ENCODE measurements at places on chromosomes 1 and 21. TPM values are rescaled to one million over a fixed set of nuclear protein-coding genes. Genes with fewer than 3 reads are reported as not detected.

- DNase-seq = no peak
Measured at GRCh38 chr1:189726806-189727205, 750.9 kb downstream of the BRINP3 start.

DNA sequence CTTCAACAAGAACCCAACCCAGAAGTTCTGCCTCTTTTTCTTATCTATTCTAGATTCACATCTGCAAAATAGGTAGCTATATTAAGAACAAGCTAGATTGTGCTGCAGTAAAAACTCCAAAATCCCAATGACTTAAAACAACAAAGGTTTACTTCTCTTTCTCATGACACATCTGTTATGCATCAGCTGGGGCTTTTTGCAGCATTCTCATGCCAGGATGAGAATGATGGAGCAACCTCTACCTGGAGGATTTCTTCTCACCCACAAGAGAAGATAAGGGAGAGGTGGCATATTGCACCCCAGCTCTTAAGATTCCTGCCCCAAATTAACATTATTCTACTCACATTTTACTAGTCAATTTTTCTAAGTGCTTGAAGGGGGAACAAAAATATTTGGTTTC is 152.3 kb upstream of the SPAG17 start:
- no peak for DNase-seq

Gene GBP4
- total RNA-seq = 22.2 TPM

DNA sequence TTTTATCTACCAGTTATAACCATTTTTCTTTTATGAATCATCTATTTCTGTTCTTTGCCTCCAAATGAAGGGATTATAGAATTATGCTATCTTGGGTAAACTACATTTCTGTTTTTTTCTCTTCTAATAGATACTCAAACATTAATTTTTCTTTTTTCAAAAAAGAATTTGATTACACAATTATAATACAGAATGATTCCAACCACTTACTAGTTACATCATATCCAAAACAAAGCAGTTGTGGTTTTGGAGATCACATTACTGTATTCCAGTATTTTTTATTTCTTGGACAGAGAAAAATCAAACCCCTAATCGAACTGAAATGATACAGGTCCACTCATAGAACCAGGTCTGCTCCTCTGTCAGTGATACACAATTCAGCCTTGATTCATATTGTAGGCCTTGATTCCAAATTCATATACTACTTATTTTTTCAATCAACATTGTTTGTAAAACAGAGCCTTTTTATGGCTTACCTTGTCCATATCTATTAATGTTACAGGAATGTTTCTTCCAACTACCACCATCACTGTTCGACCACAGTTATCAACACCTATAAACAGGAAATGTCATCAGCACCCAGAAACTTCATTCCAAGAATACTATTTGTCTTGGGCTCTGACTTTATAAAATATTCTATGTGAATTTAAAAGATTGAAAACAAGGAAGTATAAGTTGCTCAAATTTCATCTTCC is 43.2 kb downstream of the GDAP2 start:
- peak; percentile 80 for DNase-seq

DNA sequence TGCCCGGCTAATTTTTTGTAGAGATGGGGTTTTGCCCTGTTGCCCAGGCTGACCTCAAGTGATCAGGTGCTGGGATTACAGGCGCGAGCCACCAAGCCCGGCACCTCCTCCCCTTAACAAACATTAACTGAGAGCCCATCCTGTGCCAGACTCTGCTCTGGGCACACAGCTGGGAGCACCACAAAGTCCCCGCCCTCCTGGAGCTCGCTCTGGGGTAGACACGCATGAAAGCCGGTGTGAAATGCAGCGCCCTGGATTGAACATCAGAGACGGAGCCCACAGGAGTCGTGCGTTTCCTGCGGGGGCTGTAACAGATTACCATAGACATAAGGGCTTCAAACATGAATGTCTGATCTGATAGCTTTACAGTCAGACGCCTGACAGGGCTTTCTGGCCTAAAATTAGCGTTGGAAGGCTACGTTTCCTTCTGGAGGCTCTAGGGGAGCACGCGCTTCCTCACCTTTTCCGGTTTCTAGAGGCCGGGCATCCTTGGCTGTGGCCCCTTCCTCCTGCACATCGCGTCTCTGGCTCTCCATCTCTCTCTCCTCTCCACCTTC is 14.3 kb downstream of the SLC27A3 start:
- DNase-seq = no peak

Measured in M059J (cell line).